Activated CD4-positive, CD25-positive, alpha-beta regulatory T cell treated with anti-CD3 and anti-CD28 coated beads, Interleukin-2, amount 50 U/mL, for 24 hours (primary cell): ENCODE measurements at places on chromosomes 2 and 18.

DNA sequence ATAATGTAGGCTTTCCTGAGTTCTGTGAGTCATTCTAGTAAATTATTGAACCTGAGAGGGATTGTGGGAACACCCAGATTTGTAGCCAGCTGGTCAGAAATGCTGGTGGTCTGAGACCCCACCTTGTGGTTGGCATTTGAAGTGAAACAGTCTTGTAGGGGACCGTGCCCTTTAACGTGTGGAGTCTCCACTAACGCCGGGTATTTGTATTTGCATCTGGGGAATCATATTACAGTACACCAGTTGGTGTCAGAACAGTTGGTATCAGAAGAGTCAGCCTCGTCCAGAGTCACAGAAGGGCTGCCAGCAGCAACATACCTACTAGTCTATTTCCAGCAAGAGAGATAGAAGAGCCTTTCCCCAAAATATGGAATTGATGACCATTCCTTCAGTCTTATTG lies 38.3 kb upstream of the PTPN4 start:
- ATAC-seq, result no peak

GRCh38 chr2:69863298-69863697 lies 30.5 kb upstream of the SNRNP27 start:
- no peak for ATAC-seq

DNA sequence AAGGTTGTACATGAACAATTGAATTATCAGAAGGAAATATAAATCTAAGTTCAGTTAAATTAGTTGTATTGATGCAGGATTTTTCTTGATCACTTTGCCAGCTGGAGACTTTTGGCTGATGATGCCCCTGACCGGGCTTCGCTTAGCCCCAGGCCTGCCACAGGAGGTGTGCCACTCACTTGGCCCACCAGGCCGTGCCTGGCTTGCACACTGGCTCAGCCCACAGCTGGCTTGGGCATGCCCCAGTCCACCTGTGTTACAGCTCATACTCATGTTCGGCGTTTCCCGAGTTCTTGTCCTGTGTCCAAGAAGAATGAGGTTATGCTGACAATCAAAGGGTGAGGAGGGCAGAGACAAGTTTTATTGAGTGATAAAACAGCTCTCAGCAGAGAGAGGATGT lies 773.9 kb upstream of the FANCL start:
- no peak for ATAC-seq

DNA sequence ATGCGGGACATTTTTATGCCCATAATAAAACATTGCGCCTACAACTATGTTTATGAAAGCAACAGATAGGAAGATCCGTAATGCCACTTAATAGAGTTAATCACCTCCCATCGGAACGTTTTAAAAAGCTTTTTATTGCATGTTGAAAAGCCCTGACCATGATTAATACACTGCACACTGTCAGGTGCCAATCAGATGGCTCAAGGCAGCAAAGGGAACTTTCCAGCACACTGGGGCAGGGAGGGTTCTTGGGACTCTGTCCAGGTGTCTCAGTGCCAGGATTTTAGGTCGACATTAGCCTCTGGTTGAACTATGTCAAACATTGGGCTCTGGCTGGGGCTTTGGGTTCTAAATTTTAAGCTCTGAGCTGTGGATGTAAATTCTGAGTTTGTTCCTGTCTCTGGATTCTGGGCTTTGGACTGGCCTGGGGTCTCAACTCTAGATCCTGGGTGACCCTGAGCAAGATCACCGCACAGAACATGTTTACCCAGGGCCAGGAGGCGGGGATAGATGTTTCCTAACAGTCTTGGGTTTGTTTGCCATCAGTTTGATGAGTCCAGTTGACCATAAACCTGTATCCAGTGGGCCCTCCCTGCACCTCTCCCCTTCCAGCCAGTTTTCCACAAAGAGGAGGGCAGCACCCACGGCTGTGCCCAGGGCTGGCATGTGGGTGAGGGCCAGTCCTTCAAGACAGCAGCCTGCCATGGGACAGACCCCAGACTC lies 262.7 kb downstream of the ATAD2B start:
- no peak for ATAC-seq

DNA sequence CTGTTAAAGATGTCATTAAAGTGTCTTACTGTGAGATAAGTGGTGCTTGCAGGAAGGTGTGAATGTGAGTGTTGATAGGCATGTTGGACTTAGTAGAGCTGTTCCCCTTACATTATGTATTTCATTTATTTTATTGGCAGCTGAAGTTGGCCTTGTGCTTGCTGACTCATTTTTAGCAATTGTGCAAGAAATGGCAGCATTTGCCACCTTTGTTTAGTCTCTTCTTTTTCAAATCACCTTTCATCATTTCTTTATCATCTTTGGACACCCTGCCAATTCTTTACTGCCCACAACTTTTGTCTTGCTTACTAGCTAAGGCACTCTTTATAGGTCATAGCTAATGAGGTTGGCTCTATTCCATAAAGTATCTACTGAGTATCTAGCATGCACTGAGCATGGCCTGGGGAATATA lies 130.3 kb upstream of the LYPD6 start:
- no peak for ATAC-seq

DNA sequence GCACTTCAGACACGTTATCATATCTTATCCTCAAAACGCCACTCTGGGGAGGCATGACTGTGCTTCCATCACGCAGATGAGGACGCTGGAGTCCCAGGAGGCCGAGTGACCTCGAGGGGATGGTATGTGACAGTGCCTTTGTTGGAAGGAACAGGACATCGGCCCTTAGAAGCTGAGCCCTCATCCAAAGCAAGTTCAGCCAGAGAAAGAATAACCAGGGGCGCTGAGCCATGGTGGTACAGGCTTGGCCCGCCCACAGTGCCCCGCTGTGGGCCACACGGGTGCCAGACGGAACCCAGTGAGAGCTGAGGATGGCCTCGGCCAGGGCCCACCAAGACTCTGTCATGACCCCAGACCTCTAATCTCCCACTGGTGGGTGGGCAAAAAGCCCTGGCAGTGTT lies 31.3 kb downstream of the HS1BP3 start:
- no peak for ATAC-seq

DNA sequence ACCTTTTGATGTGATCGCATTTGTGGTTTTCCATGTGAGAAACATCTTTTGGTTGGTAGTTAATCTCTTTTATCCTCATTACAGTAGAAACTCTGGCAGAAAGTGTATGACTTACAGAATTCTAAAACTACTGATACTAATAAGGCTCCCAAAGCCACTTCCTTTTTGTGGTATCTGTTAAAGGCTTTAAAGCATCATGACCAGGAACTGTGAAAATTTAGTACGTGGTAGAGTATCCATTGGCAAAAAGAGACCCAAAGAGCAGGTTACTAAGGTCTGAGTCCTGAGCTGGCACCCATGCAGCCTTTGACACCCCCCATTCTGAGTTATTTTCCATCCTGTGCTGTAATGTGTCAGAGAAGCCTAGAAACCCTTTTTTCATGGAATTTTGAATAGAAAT lies 94.5 kb downstream of the DPP4 start:
- ATAC-seq, result no peak

GRCh38 chr2:102434655-102435381 lies 11.9 kb downstream of the IL18RAP start:
- ATAC-seq, result peak; percentile 14

DNA sequence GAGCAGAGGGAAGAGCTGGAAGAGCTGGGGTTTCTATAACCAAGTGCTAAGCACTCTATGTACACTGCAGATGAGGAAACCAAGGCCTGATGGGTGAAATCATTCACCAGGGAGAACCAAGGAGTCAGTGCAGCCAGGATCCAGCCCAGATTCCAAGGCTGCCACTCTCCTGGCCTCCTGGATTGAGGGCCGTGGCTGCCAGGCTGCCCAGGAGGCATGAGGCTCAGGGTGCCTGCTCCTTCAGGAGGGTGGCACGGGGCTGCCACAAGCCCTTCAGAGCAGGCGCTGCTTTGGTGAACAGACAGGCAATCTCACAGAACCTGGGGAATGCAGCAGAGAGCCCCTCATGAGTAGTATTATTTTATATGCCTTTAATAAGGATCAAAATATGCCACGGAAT lies 293.7 kb upstream of the HDAC4 start:
- no peak for ATAC-seq

DNA sequence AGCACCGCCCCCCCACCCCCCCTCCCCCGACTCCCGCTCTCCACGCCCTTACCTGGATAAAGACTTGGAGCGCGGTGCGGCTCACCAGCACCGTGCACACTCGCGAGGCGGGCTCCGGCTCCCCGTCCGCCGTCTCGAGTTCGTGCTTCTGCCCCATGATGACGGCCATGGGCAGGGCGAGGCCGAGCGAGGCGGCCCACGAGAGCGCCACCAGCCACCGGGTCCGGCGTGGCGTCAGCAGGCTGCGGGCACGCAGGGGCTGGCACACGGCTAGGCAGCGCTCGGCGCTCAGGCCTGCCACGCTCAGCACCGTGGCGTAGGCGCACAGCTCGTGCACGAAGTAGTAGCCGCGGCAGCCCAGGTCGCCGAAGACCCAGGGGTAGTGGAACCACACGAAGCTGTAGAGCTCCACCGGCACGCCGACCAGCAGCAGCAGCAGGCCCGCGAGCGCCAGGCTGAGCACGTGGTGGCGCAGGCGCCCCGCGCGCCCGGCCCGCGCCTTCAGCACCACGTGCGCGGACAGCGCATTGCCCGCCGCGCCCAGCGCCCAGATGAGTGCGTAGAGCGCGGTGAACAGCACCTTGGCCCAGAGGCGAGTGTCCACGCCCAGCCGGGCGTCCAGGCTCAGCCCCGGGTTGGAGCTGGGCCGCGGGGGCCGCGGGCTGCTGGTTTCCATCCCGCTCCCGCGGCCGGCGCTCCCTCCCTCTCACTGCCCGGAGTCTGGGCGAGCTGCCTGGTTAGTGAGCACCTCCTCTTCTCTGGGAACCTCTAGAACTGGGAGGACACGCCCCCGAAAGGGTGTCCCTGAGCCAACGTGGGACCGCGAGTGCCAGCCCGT lies at the start of gene NTSR2:
NTSR2 (minus strand) TSS at position 742 of the 838 bp plus-strand sequence; CDS start at position 676, 66 bp downstream.
- ATAC-seq, result peak; percentile 28

DNA sequence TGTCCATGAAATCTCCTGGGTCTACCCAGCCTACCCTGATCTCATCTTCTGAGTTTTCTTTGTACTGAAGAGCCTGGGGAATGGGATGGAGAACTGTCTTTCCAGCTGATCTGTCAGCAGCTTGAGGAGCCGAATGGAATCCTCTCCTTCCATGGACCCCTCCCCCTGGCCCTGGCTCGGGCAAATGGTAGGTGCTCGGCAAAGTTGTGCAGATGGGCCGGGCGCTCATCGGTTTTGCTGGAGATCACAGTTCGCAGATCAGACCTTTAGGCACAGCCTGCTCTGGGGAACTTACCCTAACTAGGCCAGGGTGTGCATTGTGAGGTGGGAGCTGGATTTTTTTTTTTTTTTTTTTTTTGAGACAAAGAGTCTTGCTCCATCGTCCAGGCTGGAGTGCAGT lies 40.4 kb downstream of the LCT start:
- no peak for ATAC-seq

DNA sequence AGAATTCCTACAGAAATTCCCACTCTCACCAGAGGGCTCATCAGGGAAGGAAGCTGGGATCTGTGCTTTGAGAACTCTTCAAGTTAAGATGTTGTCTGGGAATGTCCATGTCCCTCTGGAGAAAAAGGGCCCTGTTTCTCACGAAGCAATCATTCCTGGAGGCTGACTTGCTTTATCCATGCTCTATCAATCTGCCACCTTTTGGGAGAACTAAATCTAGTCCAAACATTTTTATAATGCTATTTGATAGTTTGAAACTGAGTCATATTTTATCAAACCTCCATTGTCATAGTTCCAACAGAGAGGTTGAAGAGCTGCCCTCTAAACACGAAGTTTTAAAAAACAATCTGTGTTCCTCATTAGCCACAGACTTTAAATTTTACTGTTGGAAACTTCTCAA lies 219.2 kb downstream of the MTX2 start:
- no peak for ATAC-seq

- no peak for ATAC-seq
Observed at GRCh38 chr2:142416996-142417395, 286.2 kb upstream of the LRP1B start.

GRCh38 chr18:63585988-63586387 lies 1.2 kb upstream of the SERPINB13 start:
- ATAC-seq, result no peak

DNA sequence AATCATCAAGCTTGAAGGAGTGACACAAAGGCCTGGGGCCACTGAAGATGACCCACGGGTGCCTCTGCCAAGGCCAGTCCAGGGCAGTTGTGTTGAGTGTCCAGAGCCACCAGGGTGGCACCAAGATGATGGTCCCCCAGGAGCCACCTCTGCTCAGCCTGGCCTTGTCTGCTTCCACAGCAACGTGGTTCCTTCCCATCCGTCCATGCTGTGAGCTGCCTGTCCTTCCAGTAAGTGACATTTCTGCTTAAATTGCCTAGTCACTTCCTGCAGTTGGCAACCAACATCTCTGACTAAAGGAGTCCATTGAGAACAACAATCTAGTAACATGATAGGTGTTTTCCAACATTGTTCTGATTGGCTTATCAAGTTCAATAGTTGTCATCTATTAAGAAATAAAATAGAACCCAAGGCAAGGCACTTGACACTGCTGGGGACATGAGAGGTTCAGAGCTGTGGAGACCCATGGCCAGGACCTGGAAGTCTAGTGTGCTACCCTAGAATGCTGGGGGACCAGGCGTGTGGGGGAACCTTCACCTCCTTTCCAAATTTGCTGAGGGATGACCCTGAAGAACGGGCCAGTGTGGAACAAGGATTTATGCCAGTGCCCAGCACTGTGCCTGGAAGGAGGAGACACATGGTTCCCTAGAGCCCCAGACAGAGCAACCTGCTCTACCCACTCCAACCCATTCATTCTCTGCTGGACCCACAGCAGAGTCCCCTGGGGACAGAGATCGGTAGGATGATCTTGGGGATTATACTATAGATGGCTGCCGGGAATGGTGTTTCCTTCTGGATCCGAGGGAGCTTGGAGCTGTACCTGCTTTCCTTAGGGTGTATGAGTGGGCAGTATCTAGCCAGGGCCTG lies 98.9 kb upstream of the EPC2 start:
- ATAC-seq, result peak; percentile 66

DNA sequence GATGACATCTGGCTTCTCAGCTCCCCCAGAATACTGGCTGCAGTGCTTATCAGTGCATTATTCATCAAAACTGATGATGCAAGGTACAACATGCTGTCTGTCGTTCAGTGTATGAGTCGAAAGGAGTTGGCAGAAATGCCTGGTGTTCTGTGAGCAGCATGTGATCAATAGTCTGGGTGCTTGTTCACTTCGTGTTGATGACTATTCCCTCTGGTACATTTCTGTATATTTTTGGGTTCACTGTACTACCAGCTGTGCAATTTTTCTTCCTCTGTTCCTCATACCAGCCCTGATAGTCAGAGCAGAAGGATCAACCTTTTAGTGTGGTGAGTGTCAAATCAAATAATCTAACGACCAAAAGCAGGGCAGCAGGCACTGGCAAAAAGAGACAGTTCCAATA lies 59.0 kb upstream of the KLHL14 start:
- ATAC-seq, result no peak

DNA sequence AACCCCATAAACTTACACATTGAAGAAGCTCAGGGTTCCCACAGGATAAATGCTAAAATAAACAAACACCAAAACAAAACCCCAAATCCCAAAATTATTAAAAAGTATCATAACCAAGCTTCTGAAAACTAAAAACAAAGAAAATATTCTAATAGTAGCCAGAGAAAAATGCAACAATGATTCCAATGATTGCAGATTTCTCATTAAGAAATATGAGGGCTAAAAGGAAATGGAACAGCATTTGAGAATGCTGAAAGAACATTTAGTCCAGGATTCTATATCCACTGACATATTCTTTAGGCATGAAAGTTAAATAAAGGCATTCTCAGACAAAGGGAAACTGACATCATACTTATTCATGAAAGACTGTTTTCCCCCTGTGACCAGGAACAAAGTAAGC lies 212.4 kb downstream of the SLC4A10 start:
- ATAC-seq, result no peak
